Temporal lobe (tissue), 4 donors: ENCODE measurements at places on chromosomes 1 and 21. TPM values are rescaled to one million over a fixed set of nuclear protein-coding genes. Genes with fewer than 3 reads are reported as not detected.

Gene AVPR1B
- not detected for total RNA-seq

Gene KRTAP19-1
- not detected for total RNA-seq

Gene CLDN8
- not detected for total RNA-seq

Gene FCGR3A
- total RNA-seq: 2.5 TPM

Gene PKP1
- 0.25 TPM for total RNA-seq

Gene NUP210L
- total RNA-seq: under 0.01 TPM

Gene LYPLAL1
- total RNA-seq: 23.8 TPM

Gene NTRK1
- 0.25 TPM for total RNA-seq

Gene FAM151A
- not detected for total RNA-seq

Gene DDX59
- total RNA-seq: 14.3 TPM
